Stimulated activated CD4-positive, alpha-beta T cell treated with anti-CD3 and anti-CD28 coated beads, Interleukin-1b, Interleukin-23, amount 100 ng/mL, for 4 hours (primary cell): ENCODE measurements at places on chromosomes 3 and 15.

- no peak for DNase-seq
Observed at GRCh38 chr3:141355242-141355641, 13.1 kb upstream of the ZBTB38 start.

DNA sequence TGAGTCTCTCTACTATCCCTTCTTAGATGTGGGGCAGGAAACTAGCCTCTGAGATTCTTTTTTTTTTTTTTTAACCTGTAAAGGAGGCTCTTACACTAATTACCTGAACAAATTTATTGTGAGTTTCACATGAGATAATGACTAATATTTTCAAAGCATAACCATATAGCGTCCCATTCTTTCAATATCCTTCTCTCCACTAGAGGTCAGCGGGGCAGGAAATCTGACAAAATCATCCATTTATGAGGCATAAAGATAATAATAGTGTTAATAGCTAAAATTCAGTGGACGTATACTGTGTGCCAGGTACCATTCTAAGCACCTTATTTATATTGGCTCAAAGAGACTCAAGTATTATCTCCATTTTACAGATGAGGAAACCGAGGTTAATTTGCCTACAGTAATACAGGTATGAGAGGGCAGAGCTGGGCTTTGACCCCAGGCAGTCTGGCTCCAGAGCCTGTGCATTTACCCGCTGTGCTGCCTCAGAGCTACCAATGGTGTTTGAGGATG lies 16.3 kb upstream of the SMAD6 start:
- DNase-seq, result no peak

- DNase-seq, result no peak
Observed at GRCh38 chr3:113094337-113095221, 103.8 kb downstream of the GTPBP8 start.

- no peak for DNase-seq
Observed at GRCh38 chr15:38557921-38558320, 6.7 kb downstream of the RASGRP1 start.

GRCh38 chr3:43620831-43621655 lies 768 bp downstream of the ANO10 start:
- DNase-seq, result no peak

DNA sequence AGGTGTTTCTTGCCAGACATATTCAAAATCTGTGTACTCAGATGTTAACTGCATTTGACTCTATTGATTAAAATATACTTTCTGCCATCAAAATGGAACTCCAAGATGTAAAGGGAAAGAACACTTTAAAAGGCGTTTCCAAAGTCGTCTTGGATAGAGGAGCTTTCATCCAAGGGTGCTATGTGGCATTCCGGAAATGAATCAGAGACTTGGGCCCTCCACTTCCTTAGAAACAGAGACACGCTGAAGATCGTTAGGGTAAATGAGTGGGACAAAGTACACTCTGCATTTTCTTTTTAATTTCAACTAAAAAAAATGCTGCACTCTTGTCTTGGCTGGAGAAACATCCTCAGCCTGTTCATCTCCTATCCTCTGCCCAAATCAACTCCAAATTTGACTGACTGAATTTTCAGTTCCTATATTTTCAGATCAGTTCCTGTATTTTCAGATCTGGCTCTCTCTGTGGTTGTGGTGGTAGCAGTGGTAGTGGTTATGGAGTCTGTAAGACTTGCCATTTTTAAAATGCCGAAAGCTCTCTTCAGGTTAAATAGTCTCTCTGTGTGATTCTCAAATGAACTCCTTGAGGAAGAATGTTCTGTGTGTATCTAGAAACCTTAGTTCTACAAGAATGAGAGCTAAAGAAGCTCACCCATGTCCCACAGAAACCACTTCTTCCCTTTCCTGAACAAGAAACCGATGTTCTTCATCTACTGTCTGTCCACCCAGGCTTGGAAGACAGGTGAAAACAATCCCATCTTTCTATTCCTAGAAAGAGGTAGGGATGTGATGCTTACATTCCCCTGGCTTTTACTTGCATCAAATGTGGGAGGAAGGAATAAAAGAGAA lies 156.8 kb upstream of the ICE2 start:
- DNase-seq, result no peak

DNA sequence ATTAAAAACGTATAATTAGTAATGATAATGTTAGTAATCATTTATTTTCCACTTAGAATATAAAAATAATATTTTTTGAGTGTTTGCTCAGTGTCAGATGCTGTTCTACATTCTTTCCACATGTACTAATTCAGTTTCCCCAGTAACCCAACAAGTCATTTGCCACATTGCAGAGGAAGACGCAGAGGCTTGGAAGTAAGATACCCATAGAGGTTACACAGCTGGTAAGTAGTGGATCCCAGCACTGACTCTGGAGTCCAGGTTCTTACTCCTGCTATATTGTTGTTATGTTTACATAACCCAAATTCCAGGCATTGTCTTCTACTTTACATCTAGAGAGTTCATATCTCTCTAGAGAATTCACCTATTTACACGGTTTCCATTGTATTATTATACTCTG lies 48.2 kb upstream of the MYO5C start:
- DNase-seq, result no peak

GRCh38 chr3:46463120-46463867 lies 1.4 kb downstream of the LTF start:
- DNase-seq, result no peak

- no peak for DNase-seq
Observed at GRCh38 chr15:80558631-80559319, 136.3 kb upstream of the ABHD17C start.

- DNase-seq, result no peak
Observed at GRCh38 chr3:171164067-171164465, 137.5 kb upstream of the SLC2A2 start.

- no peak for DNase-seq
Observed at GRCh38 chr3:126990890-126991289, 8.0 kb downstream of the PLXNA1 start.

- no peak for DNase-seq
Observed at GRCh38 chr3:9100513-9100894, 137.2 kb upstream of the RAD18 start.

DNA sequence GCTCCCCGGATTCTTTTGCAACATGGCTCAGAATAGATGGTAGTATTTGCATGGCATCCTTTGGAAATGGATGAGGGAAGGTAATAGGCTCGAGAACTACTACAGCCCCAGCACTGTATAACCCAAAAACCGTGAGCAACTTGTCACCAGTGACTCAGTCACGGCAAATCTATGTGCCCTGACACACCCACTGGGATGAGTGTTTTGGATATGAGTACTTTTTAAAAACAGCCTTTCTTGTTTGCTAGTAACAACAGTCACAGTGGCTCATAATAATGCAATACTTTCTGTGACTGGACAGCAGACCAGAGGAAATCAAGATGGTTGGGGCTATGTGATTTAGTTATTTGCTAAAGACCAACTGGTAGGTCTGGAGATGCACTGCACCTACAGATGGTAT lies 299.6 kb downstream of the ULK4 start:
- DNase-seq, result no peak

DNA sequence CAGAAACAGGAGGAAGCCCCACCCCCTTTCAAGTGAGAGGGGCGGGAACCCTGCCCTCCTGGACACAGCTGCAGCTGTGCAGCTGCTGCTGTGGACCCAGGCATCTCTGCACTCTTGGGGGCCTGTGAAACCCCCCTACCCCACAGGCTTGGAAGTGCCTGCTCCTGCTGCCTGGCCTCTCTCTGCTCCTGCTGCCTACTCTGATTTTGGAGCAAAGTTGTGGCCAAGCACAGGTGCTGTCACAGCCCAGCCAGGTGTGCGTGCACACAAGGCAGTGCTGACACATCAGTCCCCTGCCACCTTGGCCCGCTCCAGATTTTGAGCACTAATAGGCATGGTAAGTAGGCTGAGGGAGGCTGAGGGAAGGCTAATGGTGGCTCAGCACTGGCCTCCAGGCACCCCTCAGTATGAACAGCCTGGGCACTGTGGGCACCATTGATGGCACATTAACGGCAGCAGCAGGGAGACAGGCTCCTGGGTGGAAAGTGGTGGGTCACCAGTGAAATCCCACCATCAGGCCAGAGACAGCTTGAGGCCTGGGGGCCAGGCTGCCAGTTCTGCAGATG lies 890.9 kb downstream of the GBE1 start:
- DNase-seq, result no peak

DNA sequence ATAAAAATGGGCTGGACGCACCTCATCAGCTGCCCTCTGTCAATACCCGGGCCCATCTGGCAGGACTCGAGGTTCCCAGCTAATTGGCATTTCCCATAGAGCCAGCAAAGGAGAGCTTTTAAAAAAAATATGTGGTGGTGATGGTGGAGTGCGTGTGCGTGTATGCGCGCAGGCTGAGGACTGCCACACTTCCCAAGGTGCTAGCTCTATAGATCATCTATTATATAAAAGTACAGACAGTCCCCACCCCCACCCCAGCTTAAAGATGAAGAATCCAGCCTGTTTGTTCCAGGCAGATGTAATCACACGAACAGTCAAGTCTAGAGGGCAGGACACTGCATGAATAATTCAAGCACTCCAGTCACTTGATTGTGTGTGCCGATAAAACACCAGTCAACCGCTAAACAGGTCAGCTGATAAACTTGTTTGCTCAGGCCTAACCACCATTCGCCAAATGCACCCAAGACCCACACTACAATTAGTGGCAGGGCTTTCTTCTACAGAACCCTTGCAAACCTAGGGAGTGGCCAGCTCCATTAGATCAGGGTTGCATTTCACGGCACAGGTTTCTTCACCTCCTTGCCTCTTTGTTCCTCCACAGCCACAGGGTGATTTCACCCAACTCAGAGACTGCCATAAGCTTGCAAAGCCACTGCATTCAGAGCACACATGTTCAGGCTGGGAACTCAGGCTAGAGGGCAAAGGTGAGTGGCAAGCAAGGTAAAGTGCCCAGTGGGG lies 5.8 kb downstream of the TLE3 start:
- no peak for DNase-seq

GRCh38 chr15:101549647-101550046 lies 60.1 kb upstream of the PCSK6 start:
- no peak for DNase-seq

DNA sequence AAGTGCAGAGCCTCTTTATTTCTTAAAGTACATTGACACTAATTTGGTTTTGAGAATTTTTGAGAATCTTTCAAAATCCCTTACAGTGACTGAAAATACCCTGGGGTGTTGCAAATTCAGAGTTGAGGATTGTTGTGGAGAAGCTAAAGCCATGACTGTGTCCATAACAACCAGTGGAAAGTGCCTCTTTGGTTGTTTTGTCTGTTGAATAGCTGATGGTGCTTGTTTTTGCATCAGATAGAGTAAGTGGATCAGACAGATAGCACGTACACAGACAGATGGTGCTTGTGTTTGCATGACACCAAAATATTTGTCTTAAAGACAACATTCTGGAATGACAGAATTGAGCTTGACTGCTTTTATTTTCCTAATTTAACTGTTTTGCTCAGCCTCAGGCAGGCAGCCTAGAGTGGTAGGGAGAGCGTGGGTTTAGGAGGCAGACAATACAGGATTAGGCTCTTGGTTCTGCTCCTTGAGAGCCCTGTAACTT lies 265.0 kb downstream of the IL20RB start:
- DNase-seq, result no peak

- no peak for DNase-seq
Observed at GRCh38 chr3:4030624-4031023, 231.4 kb downstream of the LRRN1 start.

GRCh38 chr15:66932634-66933024 lies 132.8 kb upstream of the SMAD3 start:
- no peak for DNase-seq

DNA sequence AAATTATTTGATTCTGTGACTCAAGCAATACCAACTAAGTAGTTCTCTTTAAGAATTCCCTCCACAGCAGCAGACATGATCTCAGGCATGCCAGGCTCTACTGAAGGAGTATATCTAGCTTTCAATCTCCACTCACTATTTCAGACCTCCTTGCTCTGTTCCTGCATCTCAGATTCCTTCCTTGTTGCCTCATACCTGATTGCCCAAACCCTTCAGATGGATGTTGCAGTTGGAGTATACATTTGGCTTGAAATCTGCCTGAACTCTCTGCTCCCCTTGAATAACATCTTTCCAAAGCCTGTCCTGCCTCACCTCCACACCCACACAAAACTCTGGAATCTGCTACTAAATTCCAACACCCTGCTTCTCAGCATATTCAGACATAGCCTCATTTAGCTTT lies 19.8 kb upstream of the TM4SF4 start:
- DNase-seq, result no peak

DNA sequence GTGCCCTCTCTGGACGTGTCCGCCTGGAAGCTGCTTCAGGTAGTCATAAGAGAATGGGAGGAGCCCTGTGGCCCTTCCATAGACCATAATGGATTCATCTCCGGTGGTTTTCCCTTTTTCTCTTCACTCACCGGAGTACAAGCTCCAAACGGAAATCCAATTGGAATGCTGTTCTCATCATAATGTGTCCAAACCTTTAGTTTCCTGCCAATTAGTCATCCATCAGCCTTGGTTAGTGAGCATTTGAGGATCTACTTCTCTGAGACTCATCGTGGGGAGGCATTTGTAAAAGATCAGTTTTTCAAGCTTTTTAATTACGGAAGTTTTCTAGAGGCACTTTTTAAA lies 34.9 kb downstream of the ABHD2 start:
- DNase-seq, result no peak
